ENCODE measurements at places on chromosomes 5 and 9.

DNA sequence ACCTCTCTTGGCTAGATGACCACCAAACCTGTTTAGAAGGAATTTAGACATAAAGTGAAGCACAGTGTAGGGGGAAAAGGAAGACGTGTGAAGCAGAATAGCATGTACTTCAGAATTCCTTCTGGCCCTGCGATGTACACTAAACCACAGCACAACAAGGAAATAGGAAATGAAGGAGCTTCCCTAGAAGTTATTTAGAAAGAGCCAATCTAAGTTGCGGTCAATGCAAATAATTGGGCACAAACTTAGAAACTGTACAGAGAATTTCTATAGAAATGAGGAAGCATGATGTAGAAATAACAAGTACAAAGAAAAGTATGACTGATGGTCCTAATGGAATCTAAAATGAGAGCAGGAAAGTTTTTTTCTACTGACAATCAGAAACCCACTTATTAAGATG lies 41.5 kb downstream of the ANKRD55 start:
- no peak for DNase-seq

DNA sequence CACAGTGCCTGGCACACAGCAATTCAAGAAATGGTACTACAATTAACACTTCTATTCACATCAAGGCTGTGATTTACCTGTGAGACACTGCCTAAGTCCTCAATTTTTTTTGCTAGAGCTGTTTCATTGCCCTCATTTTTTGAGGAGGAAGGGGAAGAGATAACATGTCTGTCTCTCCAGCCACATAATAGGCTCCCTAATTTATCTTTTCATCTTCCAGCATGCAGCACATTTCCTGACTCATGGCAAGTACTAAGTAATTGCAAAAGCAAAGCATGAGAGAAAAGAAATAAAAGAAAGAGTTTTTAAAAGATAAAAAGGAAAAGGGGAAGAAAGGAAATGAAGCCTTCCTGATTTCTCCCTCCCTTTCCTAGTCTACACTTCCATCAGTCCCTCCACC lies 26.9 kb upstream of the RNF38 start:
- DNase-seq, result no peak

GRCh38 chr9:3346549-3346948 lies 179.3 kb downstream of the RFX3 start:
- DNase-seq, result no peak

GRCh38 chr5:135085936-135086725 lies 52.1 kb upstream of the PITX1 start:
- DNase-seq, result no peak

GRCh38 chr9:82808478-82808877 lies 254.5 kb downstream of the RASEF start:
- no peak for DNase-seq

DNA sequence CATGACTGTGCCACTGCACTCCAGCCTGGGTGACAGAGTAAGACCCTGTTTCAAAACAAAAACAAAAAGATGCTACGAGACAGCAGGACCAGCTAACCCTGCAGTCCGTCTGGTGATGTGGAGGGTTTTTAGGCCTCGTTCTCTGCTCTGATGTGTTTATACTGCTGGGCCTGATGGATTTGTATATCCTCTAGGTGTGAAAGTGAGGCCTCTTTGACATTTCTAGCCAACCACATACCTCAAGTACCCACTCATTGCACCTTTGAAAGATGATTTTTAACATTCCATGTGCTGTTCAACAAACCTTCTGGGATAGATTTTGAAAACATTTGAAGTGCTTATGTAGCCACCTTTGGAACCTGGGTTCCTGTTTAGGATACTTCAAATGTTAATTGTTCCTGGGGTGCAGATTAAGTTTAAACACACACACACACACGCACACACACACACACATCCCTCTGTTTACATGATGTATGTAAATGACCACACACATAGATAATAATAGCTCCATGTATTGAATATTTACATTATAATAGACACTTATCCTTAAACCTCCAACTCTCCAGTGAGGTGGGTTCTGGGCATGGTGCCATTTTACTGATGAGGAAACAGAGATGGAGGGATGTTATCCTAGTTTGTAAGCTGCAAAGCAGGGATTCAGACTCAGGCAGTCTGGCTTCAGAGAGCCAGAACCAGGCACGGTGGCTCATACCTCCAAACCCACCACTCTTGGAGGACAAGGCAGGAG lies 48.8 kb upstream of the GOLPH3 start:
- DNase-seq, result no peak

- no peak for DNase-seq
These were observed 79.9 kb downstream of the GAPVD1 start for GRCh38 chr9:125341566-125341965.

- no peak for DNase-seq
These were observed 40.8 kb downstream of the ZNF618 start for GRCh38 chr9:113916931-113917330.

DNA sequence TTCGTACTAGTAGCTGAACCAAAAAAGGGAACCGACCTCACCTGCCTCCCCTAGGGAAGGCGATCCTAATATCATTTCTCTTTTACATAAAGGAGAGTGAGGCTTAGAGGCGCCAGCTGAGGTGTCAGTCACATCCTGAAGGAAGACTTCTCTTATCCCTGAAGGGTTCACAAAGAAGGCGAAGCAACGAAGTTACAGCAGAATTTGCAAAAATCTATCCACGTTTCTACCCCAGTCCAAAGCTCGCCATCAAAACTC lies 598 bp upstream of the KIAA1191 start:
- no peak for DNase-seq

- no peak for DNase-seq
These were observed 32.8 kb upstream of the NSMF start for GRCh38 chr9:137491735-137492432.

Measured in RKO (cell line).